ENCODE measurements at places on chromosomes 1 and 21.

GRCh38 chr1:182164273-182164672 lies 102.8 kb upstream of the ZNF648 start:
- no peak for DNase-seq

- DNase-seq, result no peak
These were observed 9.8 kb downstream of the THAP3 start for GRCh38 chr1:6634371-6635052.

DNA sequence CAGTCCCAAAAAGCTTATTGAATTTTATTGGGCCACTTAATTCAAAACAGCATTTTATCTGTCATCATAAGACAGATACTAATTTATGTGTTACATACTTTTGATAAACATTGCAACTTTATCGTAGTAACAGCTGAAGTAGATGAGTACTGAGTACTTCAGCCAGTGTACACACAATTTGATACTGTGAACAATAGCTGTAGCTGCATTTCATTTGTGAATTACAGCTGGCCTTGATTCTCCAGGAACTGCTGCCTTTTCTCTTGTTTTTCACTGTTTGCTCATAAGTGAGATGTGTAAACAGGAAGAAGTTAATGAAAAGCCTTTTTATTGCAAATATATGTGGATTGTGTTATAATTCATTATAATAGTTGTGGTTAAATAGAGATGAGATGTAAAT lies 10.2 kb downstream of the UAP1 start:
- no peak for DNase-seq

DNA sequence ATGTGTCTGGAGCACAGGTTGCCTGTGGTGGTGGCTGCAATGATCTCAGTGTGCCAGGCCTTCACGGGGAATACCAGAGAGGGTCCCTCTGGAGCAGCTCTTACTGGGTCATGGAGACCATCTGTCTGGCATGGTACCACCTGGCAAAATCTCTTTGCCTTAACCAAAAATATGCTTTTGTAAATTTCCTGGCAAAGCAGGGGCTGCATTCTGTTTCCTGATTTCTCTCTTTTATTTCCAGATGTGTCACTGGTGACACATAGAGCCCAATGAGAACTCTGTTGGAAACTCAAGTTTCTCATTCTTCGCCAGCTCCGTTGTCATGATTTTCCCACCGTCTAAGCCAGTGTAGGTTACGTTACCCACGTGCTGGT lies 136.5 kb downstream of the FGGY start:
- DNase-seq, result no peak

- no peak for DNase-seq
These were observed 37.5 kb downstream of the GPR88 start for GRCh38 chr1:100575406-100575805.

GRCh38 chr1:56517404-56518130 lies 61.8 kb downstream of the PLPP3 start:
- no peak for DNase-seq

- no peak for DNase-seq
These were observed 25.5 kb upstream of the RCC1 start for GRCh38 chr1:28480308-28480707.

DNA sequence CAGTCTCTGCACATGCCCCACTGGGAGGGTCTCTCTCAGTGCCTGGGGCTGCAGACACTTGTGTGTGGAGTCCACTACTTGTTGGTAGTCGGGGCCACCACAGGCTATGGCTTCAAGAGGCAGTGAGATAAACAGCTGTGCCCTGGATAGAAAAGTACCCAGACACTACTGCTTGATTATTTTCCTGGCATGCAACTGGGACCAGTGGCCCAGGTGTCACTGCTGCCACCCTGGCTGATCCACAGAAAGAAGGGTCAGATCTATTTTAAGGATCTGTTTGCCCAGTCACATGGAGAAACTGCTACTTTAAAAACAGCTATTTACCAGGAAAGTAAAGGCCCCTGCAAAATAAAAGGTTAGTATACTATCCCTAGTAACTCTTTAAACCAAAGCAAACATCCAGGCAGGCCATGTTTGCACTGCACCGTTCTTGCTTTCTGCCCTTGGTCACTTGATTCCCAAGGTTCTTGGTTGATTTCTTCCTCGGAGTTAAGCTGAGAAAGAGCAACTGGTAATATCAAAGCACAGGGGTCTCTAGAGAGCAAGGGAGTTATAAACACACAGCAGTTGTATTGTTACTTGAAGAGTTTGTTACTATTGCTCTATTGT lies 99.9 kb downstream of the GLUL start:
- no peak for DNase-seq

GRCh38 chr21:25571726-25572121 lies 35.6 kb downstream of the MRPL39 start:
- DNase-seq, result no peak

GRCh38 chr1:24373710-24374109 lies 39.9 kb downstream of the STPG1 start:
- no peak for DNase-seq

DNA sequence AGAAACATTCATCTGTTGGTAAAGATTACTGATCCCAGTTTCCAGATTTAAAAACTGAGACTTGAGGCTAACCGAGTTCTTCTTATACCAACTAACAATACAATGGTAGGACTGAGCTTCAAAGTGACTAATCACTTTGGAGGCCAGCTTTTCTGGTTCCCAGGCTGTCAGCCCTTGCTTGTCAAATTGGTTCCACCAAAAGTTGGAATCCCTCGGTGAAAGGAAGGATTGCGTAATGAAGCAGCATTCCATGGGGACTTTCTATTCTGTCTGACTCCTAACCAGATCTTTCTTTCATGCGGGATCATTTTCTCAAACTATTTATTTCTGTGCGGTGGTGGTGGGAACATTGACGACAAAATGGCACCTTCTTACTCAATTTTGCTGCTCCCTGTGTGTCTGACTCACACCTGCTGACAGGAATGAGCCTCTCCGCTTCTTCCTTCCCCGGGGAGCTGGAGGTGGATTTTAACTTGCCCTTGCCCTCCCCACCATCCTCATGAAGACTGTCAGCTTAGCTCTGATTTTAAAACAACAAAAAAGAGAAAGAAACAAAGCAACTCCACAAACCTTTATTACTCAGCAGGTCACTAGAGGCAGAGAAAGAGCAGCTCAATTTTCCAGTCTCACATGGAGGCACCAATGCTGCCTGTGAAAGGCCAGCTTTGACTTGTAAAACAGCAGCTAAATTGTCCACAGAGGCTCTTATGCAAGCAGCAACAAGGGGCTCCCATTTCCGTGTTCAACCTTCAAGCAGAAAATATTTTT lies 32.9 kb upstream of the RASAL2 start:
- no peak for DNase-seq

DNA sequence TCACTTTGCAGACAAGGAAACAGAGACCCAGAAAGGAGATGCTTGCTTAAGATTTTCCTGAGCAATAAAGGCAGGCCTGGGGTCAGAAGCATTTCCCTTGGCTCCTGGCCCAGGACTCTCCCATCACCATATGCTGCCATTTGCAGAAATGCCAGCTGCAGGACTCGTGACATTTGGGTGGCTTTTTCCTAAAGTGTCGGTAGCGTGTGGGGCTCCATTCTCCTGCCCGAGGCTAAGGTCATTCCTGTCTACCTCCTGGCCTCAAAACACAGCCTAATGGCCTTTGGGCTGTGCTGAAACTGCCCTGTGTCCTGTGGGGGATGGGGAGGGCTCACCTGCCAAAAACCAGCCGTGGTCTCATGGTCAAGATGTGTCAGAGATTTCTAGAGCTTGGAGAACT lies 216.1 kb upstream of the EDN2 start:
- no peak for DNase-seq

- no peak for DNase-seq
These were observed 44.1 kb upstream of the KCND3 start for GRCh38 chr1:112033439-112034120.

DNA sequence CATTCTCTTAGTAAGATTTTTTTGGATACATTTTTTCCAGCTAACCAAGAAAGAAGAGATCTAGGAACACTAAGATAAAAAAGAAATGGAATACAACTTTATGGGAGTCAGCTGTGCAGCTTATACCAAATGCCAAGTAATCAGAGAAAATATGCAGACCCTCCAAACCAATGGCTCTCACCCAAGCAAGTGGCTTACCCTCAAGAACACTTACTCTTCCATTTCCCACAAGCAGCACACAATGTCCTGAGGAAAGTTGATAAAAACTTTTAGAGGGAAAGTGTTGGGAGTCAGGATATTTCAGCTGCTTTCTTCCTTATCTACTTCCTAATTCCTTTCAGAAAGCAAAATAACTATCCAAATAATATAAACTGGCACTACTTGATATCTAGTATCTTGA lies 631.8 kb downstream of the RWDD3 start:
- DNase-seq, result no peak

- DNase-seq, result no peak
These were observed 3.5 kb downstream of the OR2L13 start for GRCh38 chr1:248098529-248098928.

- DNase-seq, result no peak
These were observed 45.5 kb downstream of the GIPC2 start for GRCh38 chr1:78091215-78091813.

GRCh38 chr1:67937651-67938050 lies 104.4 kb upstream of the GNG12 start:
- no peak for DNase-seq

- no peak for DNase-seq
These were observed 9.6 kb downstream of the TRIM11 start for GRCh38 chr1:228396770-228397662.

DNA sequence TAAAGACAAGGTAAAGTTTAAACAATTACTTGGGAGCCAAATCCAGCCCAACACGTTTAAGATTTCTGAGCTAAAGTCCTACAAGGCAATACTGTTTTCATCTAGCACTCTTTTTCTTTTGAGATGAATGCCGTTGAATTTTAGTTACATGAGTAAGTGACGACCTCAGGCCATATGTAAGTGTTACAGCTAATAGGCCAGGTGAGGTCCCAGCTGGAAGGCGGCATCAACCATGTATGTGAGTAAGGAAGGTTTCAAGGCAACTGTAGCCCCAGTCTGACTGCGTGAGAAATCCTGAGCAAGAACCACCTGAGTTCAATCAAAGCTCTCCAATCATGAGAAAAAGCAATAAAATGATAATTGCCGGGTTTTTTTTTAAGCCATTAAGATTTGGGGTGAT lies 41.5 kb upstream of the EGLN1 start:
- no peak for DNase-seq

DNA sequence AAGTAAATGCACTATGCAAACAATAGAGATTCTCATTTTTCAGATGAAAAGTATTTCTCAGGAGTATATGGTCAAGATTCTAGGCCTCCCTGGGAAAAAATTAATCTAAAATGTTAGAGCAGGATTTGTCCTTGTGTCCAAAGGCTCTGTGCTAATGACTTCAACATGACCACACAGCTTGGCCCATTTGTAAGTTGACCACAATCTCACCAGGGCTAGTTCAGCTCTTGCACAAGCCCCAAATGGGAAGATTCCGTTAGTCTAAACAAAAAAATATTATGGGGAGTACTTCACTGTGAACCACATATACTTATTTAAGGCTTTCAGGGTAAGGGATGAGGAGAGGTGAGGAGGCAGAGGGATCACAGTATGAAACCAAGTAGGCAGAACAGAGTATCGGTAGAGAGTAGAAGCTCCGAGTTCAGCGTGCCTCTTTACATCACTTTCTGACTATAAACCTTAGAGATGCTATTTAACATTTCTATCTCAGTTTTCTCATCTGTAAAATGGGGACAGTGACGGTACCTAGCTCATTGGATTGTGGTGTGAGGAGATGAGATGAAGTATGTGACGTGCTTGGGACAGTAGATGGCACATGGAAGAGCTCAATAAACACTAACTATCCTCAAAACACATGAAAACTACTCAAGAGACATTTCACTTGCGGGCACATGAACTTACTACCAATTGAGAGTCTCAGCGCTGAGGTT lies 37.8 kb upstream of the CTTNBP2NL start:
- no peak for DNase-seq

GRCh38 chr1:213176341-213176740 lies 125.3 kb downstream of the RPS6KC1 start:
- no peak for DNase-seq

GRCh38 chr1:955474-955873 lies 3.6 kb downstream of the NOC2L start:
- DNase-seq, result no peak

DNA sequence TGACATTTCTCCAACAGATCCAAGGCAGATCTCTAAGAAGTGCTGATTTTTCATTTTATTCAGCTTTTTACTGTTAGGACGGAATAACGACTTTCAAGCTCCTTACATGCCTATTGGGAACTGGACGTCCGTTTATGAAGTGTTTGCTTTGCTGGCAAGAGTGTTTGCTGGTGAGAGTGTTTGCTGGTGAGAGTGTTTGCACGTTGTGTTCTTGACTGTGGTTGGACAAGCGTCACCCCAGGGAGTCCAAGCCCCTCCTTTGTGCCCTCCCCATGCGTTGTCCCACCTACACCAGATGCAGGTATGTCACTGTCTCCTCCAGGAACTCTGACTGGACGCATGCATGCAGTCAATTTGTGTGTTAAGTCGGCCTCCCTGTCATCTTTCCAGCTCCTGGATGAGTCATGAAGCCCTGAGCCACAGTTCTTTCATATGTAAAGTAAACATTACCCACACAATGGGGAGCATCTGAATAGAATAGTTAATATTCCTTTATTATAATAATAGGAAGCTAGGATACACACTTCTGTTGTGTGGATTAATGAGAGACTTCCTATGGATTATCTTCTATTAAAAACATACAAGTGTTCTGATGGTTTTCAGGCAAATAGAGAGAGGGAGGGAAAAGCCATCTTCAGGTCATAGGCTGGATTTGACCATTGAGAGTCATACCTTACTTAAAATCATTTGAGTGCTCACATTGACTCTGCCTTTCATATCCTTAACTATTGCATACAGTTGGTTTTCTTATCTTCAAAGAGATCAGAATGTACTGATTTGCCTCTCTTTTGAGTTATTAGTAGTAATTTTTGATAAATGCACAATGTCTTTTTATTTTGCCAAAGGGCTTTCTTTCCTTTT lies 119.2 kb downstream of the GALNT2 start:
- DNase-seq, result no peak

- DNase-seq, result peak; percentile 81
These were observed 15.6 kb upstream of the TTLL10 start for GRCh38 chr1:1157914-1158710.

GRCh38 chr1:109493227-109493626 lies 667 bp upstream of the CYB561D1 start:
- DNase-seq, result no peak

GRCh38 chr1:94803106-94803505 lies 17.1 kb upstream of the SLC44A3 start:
- no peak for DNase-seq

GRCh38 chr1:39575191-39576015 lies 1.2 kb downstream of the PABPC4 start:
- peak; percentile 53 for DNase-seq

DNA sequence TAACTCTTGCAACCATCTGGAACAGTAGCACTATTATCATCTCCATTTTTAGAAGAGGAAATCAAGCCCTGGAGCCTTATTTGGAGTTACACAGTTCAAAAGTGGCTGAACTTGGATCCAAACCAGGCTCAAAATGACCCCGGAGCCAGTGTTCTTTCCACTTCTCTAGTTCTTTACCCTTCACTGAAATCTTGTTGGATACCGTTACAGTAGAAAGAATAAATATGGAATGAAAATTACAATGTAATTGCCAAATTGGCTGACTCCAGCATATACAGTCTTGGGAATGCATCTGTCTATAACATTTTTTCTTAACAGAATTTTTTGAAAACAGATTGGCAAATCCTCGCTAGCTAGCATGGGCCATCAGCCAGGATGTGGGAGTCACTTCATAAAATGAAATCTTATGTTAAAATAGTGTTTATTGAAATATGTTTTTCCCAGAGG lies 261.4 kb downstream of the CTH start:
- DNase-seq, result no peak

GRCh38 chr1:29592731-29593130 lies 356.4 kb downstream of the PTPRU start:
- DNase-seq, result no peak
